Tongue (tissue), 3 donors: ENCODE measurements at places on chromosomes 4 and X. TPM values are rescaled to one million over a fixed set of nuclear protein-coding genes. Genes with fewer than 3 reads are reported as not detected.
A peak's percentile ranks its signal among the peaks of the same experiment; 100 is the strongest.

ARHGAP4 gene
- total RNA-seq: 19.6 TPM

SPACA5 gene
- not detected for total RNA-seq

DNA sequence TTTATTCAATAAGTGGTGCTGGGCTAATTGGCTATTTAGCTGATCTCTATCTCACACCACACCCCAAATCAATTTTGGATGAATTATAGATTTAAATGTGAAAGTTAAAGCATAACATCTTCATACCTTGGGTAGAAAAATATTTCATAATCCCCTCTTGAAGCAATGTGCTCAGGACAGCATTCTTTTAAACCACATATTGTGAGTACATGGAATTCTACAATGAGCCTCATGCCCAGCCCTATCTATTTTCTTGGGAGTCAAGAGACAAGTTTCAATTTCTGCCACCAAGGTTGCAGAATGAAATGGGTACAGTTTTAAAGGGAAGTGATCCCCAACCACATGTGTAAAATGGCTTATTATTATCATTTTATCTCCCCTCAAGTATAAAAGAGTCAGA lies 30.6 kb upstream of the GPRIN3 start:
- no peak for DNase-seq

DNA sequence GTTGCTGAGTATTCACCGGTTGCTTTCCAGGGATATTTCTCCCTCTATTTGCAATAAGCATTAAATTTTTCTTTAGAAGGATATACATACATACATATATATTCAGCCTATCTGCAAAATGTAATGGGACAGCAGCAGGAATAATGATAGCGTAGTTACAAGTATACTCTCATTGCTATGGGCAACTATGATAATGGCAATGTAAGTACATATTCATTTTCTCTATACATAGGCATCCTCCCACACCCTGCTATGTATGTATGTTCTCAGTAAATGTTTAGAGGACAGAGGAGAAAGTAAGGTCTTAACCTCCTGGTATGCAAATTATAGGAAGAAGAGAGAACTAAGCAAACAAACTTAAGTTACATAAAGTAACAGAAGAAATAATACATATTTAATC lies 19.7 kb upstream of the MAB21L2 start:
- DNase-seq: no peak

DNA sequence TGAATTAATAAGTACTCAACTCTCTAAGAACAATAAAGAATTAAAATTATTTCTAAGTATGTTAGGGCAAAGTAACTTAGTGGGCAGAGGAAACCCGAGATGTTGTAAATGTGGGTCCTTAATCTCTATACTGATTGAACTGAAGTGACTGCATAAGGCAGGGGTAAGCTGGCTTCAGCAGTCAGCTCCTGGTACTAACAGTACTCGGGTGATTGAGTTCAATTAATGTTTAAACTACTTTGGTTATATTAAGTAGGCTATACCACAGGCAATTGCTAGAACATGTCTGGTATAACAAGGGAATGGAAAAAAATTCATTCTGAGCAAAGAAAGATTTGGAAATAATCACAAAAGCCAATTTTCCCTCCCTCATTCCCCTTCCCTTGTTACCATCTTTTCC lies 90.7 kb downstream of the LNX1 start:
- no peak for DNase-seq

GRCh38 chr4:117400039-117400835 lies 314.9 kb upstream of the TRAM1L1 start:
- DNase-seq: peak; percentile 1

- no peak for DNase-seq
Observed at GRCh38 chrX:103513067-103513466, 6.2 kb downstream of the RAB40A start.
